Activated T-cell treated with anti-CD3 and anti-CD28 coated beads, Interleukin-2, amount 50 U/mL, for 4 hours (primary cell): ENCODE measurements at places on chromosomes 6 and 20.

DNA sequence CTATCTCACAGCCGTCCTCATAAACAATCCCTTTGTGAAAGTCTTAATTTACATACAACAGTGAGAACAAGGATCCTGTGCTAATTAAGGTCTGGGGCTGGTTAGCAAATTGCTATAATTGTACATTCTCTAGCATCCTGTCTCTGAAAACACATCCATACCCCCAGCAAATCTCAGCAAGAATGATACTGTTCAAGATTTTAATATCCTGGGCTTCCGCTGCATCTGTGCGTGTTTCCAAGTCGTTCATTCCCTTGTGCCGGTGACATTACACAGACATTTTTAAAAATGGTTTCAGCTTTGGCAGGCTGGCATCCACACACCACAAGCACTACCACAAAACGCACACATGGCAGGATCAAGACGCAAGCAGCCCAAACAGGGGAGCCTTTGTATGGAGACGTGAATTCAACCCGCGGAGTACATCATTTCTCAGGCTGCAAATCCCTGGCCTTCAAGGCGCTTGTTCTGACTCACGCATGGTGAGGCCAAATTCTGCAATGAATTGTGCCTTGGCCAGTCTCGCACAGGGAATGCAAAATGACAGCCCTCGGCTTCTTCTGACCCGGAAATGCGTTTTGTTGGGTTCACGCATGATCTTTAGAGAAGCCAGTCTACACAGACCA lies 20.3 kb downstream of the ZMYND8 start:
- DNase-seq: no peak

- DNase-seq: no peak
Measured at GRCh38 chr6:129871221-129871620, 10.1 kb upstream of the TMEM244 start.

DNA sequence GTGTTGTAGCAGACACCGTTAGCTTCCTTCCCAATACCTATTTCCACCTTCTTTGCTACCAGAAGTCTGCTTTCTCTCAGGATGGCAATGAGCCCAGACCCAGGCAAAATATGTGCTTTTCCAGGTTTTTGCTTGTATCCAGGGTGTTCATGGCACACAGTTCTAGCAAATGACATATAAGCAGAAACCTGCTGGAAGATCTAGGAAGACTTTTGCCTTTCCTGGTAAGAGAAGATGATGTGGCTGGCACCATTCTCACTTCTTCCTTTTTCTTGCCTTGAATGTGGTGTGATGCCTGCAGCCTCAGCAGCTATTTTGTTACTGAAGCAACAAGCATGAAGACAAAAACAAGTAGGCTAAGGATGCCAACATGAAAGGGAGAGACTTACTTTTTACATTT lies 19.2 kb upstream of the TBC1D22B start:
- DNase-seq: no peak

DNA sequence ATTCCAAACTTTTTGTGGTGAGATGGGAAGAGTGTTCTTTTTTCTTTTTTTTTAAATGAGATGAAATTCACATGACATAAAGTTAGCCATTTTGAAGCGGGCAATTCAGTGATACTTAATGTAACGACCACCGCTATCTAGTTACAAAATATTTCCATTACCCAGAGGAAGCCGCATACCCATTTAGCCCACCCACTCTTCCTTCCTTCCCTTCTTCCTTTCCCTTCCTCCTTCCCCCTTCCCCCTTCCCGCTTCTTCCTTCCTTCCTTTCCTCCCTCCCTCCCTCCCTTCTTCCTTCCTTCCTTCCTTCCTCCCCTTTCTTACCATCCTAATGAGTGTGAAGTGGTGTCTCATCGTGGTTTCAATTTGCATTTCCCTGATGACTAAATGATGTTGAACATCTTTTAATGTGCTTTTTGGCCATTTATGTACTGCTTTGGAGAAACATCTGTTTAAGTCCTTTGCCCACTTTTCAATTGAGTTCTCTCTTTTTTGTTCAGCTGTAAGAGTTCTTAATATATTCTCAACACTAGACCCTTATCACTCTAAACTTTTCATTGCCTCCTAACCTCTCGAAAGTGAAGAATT lies 371.1 kb downstream of the FARS2 start:
- no peak for DNase-seq

DNA sequence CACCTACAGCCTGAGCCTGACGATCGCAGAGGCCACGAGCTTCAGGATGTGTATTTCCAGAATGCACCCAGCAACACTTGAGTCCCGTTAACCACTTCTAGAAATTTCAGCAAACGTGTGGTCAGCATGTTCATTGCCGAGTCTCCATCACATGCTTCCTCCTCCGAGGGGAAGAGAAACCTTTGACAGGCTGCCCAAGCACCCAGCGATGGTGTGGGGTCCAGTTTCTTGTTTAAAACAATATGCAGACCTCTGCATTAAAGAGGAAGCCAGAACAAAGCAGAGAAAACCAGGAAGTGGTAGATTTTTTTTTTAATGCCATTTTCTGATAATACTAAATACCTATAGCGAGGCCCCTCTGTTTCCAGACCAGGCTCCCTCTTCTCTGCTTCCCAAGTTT lies 71.9 kb downstream of the GNAS-AS1 start:
- no peak for DNase-seq

GRCh38 chr6:69179681-69180080 lies 544.6 kb downstream of the ADGRB3 start:
- no peak for DNase-seq

DNA sequence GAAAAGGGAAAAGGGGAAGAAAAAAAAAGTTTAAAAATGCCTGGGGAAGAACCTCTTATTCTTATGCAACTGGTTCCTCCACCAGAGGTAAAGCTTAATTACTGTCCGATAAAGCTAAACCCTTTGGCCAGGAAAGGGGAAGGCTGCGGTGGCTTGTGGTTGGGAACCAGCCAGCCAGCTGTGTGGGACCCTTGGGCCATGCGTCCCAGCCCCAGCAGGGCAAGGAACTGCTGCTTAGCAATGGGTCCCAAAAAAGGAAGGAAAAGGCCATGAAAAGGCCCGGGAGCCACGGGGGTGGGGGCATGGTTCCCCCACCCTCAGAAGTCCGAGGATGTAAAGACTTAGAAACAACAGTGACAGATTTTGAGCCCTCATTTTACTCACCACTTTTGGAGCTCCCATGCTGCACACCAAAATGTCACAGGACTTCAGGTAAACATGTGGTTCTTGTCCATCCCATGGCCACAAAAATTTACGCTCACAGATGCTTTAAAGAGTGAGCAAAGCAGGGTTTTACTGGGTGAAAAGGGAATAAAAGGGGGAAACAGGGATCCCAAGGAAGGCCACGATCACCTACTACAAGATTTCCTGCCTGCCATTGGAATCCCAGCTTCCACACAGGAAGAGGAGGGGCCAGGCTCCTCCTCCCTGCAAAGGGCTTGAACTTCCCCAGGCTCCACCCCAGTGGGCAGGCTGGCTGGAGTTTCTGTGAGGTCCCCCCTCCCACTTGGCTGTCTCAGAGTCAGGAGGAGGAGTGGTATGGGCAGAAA lies 1234.7 kb upstream of the GJE1 start:
- no peak for DNase-seq

DNA sequence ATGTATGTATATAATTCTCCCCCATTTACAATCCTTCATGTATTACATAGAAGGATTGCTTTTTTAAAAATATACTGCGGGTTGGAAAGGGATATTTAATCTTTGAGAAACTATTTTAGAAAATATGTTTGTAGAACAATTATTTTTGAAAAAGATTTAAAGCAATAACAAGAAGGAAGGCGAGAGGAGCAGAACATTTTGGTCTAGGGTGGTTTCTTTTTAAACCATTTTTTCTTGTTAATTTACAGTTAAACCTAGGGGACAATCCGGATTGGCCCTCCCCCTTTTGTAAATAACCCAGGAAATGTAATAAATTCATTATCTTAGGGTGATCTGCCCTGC lies 3.6 kb downstream of the FOXC1 start:
- no peak for DNase-seq

DNA sequence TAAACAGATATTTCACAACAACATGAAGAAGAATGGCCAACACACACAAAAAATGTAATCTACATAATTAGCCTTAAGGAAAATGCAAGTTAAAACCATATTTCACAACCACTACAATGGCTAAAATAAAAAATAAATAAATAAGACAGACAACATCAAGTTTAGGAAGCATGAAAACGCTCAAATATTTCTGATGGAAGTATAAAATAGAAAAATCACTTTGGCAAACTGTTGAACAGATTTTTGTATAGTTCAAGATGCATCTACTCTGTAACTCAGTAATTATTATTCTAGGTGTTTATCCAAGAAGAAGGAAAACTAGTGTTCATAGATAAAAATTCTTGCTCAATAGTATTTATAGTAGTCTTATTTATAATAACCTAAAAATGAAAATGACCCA lies 1410.1 kb upstream of the ADGRB3 start:
- no peak for DNase-seq

DNA sequence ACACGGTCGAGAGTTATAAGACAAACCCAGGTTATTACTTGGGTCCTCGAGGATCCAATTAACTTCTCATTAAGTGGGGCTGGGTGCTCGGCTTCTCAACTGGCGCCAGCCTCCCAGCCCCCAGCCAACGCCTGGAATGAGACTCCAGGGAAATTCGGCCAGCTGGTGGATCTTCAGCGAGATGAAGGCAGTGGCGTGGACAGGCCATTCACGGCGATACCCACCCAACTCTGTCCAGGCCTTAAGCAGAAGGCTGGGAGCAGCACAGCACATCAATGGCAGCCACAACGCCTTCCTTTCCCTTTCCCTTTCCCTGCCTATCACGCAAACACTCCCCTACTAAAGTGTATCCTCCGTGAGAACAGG lies 868 bp downstream of the METTL24 start:
- no peak for DNase-seq

DNA sequence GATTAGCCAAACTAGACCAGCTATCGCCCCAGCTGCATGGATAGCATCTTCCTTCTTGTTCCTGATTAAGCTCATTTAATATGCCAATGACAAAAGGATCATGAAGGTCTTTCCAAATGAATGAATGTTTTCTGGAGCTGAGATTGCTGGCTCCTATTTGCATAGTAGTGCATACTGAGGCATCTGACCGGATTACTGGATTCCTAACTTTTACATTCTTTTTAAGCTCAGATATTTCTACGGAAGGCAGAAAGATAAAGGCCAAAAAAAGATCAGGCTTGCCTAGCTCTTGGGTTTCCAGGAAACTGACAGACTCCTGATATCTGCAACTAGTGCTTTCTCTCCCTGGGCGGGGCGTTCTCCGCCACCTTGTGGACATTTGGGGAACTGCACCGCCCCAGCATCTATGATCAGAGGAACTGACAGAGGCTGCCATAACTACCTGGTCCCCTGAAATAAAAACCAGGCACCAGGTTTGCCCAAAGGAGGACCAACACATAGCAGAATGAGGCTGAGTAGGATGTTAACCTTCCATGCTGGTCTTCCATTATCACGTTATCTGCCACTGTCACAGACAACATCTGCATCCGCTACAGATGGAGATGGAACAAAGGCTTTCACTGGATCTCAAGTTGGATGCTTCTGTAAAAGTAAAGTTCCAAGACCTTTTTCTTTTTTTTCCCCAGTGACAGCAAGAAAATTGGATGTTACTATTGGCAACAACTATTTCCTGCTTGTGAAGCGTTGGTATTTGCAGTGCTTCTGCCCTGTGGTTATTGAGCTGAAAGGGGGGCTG lies 33.2 kb downstream of the NT5E start:
- DNase-seq: peak; percentile 83

DNA sequence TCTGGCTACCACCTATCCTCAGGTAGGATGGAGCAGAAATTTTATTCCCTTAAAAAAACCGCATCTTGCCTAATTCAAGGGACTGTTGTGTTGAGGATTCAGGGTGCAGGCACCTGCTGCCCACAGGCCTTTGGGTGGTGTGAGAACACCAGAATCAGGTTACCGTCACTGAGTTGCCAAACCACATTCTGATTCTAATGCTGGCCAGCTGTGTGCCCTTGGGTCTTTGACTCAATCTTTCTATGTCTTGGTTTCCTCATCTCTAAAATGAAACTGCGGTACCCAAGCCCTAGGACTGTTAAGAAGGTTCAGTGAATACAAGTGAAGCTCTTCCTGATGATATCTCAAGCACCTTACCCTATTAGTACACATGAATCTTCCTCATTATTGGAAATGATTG lies 827.3 kb downstream of the DHX35 start:
- no peak for DNase-seq

DNA sequence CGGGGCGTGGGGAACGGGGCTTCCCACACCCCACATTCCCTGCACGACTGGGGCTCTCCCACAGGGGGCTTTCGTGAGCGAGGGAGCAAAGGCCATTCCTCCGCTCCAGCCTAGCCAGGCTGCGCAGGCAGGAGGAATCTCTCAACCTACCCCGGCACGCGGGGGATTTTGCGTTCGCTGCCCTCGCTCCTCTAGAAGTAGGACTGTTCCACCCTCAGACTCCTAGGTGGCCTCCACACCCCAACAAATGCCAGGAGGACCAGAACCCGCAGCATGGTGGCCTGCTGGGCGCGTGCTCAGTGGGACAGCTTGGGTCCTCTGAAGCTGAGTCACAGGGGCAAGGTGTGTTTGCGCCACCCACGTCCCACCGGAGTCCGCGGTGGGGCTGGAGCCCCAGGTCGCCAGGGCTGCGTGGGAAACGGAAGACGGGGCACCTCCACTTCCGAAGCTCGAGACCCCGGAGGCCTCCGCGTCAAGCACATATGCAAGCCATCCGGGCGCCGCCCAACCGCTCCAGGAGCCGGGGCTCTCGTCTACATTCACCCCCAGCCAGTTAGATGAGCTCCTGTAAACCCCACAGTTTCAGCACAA lies 1938.5 kb upstream of the DEFB115 start:
- no peak for DNase-seq

- no peak for DNase-seq
Measured at GRCh38 chr6:137261761-137262160, 42.6 kb upstream of the IFNGR1 start.

GRCh38 chr6:135250234-135250633 lies 69.1 kb downstream of the MYB start:
- DNase-seq: no peak

DNA sequence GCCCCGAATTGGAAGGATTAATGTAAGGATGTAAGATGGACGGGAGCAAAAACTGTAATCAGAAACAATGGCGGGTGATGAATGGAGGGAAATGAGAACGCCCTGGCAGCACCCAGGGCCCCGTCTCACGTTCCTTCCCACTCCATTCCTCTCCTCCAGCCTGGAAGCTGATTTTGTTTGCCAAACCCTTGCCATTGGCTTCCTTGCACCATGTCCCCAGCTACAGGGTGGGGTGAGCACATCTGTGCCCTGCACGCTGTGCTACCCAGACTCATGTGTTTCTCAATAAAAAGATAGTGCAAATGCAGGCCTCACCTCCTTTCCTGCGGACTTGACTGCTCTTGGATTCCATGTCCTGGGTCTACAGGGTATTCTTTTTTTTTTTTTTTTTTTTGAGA lies 26.7 kb downstream of the SCP2D1 start:
- DNase-seq: no peak

- DNase-seq: peak; percentile 52
Measured at GRCh38 chr20:51542033-51542570, 417 bp downstream of the NFATC2 start.

GRCh38 chr6:100464903-100465700 lies at the start of gene SIM1:
TSS of gene SIM1 (minus strand) at chr6:100464921. CDS start at chr6:100463468, 1,453 bp downstream.
- no peak for DNase-seq

GRCh38 chr6:97689078-97689754 lies 406.2 kb upstream of the MMS22L start:
- no peak for DNase-seq
